ENCODE measurements at places on chromosomes 1 and 21.

DNA sequence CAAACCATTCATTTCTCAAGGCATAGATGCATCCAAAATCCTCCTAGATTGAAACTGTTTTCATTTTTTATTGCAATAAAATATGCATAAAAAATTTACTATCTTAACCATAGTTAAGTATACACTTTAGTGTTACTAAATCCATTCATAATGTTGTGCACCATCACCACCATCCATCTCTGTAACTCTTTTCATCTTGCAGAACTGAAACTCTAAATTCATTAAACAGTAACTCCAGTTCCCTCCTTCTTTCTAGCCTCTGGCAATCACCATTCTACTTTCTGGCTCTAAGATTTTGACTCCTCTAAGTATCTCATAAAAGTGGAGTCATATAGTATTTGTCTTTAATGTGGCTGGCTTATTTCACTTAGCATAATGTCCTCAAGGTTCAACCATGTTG, 236.8 kb downstream of the SMYD3 start:
- DNase-seq, result no peak

DNA sequence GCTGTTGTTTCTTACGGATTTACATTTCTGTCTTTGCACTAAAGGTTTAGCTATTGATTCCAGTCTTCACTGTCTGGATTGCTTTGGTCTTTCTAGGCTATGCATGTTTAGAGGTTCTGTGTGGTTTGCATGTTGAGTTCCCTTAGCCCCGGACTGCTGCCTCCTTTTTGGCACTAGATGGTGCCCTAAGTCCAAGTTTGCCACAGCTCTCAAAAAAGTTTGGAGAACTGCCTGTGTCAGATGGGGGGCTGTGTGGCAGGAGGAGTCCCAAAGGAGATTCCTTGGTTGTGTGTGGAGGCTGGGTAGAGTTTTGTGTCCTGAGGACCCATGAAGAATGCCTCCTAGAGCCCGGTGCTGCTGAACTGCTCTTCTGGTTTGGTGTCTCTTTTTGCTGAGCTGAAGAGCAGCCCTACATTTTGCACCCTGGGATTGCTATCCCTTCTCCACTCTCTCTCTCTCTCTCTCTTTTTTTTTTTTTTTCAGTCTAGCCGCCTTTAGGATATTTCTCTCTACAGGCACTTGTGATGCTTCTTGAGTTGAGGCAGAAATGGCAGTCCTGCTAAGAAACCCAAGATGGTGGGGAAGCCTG, 74.4 kb downstream of the PTGS2 start:
- DNase-seq, result no peak

DNA sequence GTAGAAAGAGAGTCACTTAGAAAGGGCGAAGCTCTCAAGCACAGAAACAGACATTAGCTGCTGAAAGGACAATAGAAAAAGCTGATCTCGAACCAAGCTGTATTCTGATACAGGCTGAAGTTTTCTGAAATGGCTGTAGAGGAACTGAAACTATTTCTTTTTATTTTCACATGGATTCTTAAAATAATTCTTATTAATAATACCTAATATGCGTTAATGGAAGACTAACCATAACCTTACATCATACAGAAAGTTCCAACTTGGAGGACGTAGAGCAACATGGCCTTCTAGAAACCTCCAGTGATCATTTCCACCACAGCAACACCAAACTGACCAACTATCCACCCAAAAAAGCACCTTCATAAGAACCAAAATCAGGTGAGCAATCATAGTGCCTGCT, 52.8 kb upstream of the ACADM start:
- DNase-seq, result no peak

DNA sequence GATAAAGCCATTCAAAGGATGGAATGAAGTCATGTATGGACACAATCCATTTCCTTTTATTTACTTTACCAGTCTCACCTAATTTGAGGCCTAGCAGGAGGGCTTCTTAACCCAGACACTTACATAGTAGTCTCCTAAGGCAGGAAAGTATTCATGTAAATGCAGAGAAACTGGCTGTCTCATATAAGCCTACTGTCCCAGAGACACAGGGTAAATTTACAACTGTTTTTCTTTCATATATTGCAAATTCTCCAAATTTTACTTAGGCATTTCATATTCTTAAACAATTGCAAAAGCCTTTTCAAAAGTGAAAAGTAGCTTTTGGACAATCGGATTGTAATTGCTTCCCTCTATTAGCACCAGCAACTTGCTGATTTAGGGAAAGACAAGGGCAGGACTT, 29.9 kb downstream of the SPAG17 start:
- DNase-seq, result no peak

DNA sequence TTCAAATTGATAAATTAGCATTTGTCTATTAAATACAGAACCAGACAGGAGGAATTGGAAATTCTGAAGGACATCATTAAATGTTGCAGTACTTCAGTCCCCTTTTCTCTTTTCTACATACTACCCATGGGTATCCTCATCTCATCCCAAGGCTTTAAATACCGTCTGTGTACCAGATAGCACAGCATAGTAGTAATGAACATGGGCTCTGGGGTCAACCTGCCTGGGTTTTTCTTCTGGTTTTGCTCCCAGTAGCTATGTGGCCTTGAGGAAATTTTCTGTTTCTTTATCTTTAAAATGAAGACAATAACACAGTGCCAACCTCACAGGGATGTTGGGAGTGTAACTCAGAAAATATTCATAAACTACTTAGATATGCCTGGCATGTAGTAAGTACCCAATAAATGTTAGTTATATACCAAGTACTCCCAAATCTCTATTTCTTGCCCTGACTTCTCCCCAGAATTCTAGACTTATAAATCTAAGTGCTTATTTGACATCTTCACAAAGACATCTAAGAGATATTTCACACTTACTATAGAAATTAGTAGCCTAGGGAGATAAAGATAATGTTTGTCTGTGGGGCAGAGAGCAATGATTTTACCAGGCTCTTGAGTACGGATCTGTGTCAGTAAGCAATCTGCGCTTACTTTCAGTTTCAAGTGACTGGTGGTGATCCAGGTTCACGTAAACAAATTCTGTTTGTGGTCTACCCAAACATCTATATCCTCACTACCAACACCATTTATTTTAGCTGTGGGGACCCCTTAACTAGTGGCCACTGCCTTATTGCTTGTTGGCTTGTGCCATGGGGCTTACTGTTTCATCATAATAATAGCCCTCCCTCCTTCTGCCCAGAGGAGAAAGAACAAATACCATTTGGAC, 37.3 kb downstream of the VANGL2 start:
- DNase-seq, result no peak

GRCh38 chr1:116485976-116486375, 84.8 kb downstream of the CD58 start:
- no peak for DNase-seq

- DNase-seq, result no peak
Observed at GRCh38 chr1:61300899-61301298, 218.5 kb downstream of the NFIA start.

- no peak for DNase-seq
Observed at GRCh38 chr1:223227486-223228196, 84.6 kb upstream of the TLR5 start.

DNA sequence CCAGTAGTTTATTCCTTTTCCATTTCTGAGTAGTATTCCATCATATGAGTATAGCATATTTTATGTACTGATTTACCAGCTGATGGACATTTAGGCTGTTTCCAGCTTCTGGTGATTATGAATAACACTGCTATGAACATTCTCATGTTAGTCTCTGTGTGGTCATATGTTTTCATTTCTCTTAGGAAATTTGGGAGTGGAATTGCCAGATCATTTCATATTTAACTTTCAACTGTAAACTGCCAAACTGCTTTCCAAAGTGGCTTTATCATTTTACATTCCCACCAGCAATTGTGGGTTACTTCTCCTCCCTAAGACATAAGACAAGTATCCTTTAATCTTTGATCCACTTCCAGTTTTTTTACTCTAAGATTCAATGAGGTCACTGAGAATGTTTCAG, 85.7 kb upstream of the RALGPS2 start:
- no peak for DNase-seq

DNA sequence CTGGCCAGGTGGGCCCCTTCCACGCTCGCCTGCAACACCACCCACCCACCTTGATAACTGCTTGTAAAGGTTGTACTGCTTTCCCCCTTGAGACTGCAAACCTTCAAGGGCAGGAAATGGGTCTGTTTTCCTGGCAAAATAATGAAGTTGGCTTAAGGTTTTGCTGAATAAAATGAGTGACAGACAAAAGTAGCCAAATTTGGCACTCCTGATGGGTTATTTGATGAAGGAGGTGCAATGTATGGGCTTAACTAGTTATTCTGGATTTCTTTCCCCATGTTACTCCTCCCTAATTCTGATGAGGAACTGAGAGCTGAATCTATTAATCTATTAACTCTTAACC, 14.6 kb upstream of the HLCS start:
- DNase-seq, result no peak

- DNase-seq, result no peak
Observed at GRCh38 chr1:218887141-218887925, 286.3 kb upstream of the LYPLAL1 start.

- DNase-seq, result no peak
Observed at GRCh38 chr1:27481994-27482620, 7.9 kb downstream of the WASF2 start.

DNA sequence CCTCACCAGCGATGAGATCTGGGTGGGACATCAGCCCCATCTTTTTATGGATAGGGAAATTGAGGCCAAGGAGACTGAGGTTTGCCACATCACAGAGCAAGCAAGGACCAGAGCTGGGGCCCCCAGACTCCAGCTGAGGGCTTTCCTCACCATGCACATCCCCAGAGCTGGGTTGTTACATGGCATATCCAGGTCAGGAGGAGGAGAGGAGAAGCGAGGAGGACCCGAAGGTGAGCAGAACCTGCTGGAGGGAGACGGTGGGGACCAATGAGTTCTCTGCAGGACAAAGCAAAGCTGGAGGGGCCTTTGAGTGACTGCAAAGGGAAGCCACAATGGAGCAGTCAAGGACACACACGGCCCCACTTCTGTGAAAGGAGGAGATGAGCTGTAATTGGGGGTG, 255.5 kb upstream of the CSF3R start:
- no peak for DNase-seq

DNA sequence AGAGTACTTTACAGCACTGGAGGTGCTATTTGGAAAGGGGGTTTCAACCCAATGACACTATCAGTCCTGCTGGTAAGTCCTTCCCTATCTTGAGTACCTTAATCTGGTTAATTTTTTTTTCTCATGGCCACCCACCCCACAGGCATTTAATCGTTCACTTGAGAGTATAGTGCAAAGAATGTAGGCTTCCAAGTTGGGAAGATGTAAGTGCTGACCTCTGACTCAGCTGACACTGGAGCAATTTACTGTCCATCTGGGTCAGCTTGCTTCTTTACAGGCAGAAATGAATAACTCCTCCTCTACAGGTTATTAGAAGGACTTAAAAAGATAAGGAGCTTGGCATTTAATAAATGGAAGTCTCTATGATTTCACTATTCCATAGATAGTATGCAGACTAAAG, 89.6 kb downstream of the AK5 start:
- DNase-seq, result no peak

DNA sequence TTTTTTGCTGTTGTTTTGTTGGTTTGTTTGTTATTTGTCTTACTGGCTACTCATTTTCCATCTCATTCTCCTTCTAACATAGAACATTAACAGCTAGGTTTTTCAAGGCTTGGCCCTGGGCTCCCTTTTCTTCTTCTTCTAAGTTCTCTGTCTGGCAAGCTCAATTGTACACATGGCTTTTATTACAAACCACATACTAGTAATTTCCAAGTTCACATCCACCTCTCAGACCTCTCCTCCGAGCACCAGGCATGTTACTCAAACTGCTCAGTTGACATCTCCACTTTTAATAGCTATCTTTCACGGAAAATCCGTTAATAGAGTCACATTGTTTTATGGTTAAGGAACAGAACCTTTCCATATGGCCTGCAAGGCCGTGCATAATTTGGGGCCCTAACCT, 736.9 kb upstream of the ADAMTS5 start:
- DNase-seq, result no peak

DNA sequence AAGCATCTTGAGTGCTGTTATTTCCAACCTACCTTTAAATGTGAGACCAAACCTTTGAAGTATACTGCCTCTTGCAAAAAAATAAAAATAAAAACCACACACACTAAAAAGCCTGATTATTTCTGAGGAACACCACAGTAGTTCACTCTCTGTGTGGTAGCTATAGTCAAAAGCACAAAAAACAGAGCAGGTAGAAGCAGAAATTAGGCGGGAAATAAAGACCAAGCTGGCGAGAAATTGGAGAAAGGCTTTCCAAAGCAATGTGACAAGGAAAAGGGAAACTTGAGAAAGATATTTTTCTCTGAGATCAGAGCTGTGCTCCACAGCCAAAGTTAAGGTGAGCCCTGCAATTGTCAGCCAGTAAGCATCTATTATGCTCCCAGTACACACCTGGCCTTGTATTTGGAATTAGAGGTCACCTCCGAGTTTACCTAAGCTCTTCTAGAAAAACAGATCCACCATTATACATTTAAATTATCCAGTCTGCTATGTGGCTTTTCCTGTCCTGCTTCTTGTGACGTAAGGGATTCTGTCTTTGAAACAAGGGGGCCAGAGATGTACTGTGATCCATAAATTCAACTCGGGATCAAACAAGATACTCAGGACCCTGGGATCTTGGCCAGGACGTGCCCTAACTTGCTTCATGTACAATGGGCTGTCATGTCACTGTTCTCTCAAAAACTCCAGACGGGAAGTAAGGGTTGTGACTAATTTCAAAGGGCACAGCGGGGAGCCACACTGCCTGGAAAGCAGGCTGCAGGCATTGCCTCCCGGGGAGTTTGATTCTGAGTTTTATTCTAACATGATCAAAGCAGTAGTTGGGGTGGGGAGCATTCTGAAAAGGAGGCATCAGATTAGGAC, 39.8 kb upstream of the RAB4A start:
- DNase-seq, result no peak

GRCh38 chr1:114035304-114035700, 56.0 kb downstream of the OLFML3 start:
- no peak for DNase-seq

DNA sequence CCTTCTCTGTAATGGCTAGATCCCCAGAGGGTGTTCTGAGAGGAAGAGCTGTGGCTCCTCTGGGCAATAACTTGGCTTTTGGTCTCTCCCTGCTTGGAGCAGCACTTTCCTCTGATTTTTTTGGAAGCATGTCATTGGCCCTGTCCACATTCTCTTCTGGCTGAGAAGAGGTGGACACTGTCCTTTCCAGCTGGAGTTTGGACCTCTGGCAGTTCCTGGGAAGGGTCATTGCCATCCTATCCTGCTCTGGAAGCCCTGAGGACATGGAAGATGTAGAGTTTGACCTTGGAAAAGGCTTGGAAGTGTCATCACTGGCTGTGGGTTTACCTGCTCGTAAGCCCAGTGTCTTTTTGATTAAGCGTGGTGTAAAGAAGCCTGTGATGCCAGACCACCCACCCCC, 26.8 kb downstream of the TOR3A start:
- DNase-seq, result no peak

- DNase-seq, result no peak
Observed at GRCh38 chr1:95974586-95974985, 740.6 kb downstream of the RWDD3 start.

DNA sequence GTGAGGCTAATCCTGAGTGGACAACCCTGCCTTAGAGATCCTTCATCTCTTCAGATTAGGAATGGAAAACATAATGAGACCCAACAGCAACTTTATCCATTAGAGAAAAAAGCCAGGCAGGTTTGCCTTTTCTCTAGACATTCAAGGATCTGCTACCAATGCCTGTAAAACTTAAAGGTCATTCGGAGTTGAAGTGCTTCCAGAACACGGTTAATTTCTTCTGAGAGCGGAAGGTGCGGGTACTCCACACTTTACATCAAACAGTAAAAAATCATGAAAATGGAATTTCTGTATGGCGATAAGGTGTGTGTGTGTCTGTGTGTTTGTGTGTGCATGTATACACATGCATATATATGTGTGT, 65.2 kb upstream of the PRKACB start:
- no peak for DNase-seq

- no peak for DNase-seq
Observed at GRCh38 chr1:172398970-172399755, 21.3 kb upstream of the C1orf105 start.
